Brain pericyte (primary cell): ENCODE measurements at places on chromosomes 5 and 9.

- DNase-seq, result no peak
Measured at GRCh38 chr5:157516006-157516405, 56.0 kb downstream of the NIPAL4 start.

DNA sequence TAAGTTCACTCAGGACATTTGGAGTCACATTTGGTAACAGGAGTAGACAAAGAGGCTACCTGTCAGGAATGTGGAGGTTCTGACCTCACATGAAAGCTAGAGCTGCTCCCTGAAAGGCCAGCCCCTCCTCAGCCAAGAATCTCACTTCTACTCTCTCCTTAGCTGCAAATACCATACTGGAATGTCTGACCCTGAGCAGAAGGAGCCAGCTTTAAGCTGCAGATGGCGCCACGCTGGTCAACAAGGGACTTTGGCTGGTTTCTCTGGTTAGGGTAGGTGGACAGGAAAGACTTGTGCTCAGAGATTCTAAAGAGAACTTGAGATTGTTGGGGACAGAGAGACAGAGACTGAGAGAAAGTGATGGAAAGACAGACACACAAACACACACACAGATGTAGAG, 21.9 kb downstream of the ASTN2 start:
- DNase-seq, result no peak

GRCh38 chr9:96875461-96876142, 21.3 kb upstream of the ZNF782 start:
- peak; percentile 37 for DNase-seq

GRCh38 chr5:87765009-87765408, 352.3 kb upstream of the CCNH start:
- no peak for DNase-seq

GRCh38 chr5:35202319-35203111, 27.8 kb downstream of the PRLR start:
- DNase-seq, result no peak

GRCh38 chr5:171155621-171156020, 153.4 kb upstream of the TLX3 start:
- DNase-seq, result no peak

DNA sequence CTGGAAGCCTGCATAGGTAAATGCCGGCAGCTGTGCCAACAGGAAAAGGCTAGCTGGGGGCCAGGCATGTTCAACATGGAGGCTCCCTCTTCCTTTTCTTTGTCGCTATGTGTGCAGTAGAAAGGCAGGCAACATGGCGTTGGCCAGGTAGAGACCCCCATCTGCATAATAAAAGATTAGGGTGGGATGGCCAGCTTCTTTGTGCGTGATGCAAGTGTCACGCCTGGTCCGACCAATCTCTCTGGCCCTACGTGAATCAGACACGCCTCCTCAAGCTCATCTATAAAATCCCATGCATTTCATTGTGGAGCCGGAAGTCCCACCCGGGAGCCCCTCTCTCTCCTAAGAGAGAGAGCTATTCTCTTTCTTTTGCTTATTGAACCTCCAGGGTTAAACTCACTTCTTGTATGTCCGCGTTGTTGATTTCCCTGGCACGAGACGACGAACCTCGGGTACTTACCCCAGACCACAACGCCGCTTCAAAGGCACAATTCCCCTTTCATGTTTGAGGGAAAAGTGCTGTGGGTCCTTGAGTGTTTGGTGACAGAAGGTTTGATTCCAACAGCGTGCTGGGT, 25.0 kb upstream of the C5orf47 start:
- no peak for DNase-seq

- peak; percentile 47 for DNase-seq
Measured at GRCh38 chr9:16458696-16459420, 411.6 kb downstream of the BNC2 start.

DNA sequence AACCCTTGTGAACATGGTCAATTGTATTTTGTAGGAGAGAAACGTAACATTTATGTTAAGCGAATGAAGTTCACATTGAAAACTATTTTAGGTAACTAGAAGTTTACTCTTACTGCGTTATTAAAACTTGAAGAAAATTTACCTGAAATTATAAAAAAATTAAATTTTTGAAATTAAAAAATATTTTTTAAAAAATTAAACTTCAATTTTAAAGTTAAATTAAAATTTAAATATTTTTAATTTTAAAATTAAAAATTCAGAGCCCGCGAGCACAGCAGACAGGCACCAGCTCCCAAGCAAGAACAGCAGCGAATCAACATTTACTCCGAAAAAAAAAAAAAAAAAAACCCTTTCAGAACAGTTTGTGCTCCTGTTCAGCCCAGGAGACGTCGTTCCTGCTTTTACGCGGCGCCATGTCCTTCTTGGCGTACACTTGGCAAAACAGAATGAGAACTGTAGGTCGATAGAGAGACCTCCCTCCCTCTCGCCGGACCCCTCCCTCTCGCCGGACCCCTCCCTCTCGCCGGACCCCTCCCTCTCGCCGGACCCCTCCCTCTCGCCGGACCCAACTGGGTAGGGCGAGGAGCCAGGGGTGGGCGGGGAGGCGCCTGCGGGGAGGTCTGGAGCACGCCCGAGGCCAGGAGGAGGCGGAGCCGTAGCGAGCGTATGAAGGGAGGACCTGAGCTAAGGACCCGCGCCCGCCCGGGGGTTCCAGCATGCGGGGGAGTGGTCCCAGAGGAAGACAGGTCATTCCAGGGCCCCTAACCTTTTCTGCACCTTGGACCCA, 235.8 kb downstream of the ROR2 start:
- DNase-seq, result no peak

DNA sequence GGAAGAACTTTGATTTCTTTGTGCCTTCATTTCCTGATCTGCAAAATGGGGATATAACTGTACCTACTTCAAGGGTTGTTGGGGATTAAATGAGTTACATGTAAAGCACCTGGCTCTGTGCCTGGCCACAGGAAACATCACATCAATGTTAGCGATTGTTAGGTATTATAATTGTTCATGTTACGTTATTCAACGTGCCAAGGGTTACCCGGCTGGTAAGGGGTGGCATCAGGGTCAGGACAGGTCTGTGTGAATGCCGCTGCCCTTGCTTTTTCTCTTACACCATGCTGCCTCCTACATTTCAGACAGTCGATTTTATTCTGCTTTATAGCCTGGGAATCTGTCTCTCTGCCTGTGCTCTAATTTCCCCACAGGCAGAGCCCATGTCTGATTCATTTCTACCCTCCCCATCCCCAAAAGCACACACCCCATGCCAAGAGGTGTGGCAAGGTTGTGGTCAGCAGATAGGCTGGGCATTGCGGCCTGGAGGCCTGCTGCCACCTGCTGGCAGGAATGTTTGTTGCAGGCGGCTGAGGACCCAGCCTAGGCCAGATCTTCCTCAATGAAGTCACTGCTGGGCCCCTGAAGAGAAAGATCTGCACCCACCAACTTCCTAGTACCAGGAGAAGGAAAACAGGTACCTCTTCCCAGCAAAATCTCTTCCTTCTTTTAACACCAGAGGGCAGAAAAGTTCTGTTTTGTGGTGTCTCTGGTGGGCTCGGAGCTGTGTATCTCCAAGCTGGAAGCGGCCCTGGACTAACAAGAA, 5.3 kb downstream of the ANKS6 start:
- DNase-seq, result no peak

- DNase-seq, result no peak
Measured at GRCh38 chr5:89072842-89073672, 190.1 kb upstream of the MEF2C start.

- DNase-seq, result no peak
Measured at GRCh38 chr9:132723809-132724208, 53.5 kb downstream of the GTF3C4 start.

DNA sequence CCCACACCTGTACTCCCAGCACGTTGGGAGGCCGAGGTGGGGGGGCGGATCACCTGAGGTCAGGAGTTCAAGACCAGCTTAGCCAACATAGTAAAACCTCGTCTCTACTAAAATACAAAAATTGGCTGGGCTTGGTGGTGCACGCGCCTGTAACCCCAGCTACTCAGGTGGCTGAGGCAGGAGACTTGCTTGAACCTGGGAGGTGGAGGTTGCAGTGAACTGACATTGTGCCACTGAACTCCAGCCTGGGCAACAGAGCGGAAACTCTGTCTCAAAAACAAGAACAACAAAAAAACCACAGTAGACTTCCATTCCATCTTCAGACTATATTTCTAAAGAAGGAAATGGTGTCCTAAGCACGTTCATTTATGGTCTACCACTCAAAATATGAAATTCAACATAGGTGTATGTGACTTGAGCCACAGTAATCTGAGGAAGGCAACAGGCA, 14.2 kb upstream of the SERINC5 start:
- no peak for DNase-seq

- no peak for DNase-seq
Measured at GRCh38 chr5:82942083-82942881, 134.9 kb downstream of the TMEM167A start.

GRCh38 chr5:169197343-169197742, 103.6 kb downstream of the SLIT3 start:
- DNase-seq, result no peak

DNA sequence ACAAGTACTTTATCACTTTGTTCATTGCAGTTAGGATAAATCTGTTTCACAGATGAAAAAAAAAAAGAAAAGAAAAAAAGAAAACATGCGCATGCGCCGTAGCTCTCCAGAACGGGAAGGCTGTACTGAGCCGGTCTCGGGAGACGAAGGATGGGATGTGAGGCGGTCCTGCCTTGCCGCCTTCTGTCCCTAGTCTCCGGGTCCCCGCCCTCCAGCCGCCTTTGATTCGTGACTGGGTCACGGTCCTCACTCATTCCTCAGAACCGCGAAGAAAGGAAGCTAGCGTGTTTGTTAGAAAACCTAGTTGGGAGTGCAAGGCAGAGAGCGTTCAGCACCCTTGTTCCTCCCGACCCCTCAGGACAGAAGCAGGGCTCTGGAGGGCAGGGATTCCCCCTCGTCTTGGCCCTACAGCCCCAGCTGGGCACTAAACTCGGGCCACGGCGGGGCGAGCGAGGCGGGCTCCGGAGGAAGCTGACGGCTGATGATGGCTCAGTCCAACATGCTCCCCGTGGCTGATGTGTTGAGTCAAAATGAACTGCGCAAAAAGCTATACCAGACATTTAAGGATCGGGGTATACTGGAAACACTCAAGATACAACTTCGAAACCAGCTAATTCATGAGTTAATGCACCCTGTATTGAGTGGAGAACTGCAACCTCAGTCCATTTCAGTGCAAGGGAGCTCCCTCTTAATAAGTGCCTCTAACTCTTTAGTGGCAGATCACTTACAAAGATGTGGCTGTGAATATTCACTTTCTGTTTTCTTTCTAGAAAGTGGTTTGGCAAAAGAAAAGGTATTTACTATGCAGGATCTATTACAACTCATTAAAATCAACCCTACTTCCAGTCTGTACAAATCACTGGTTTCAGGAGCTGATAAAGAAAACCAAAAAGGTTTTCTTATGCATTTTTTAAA, 40.0 kb downstream of the CPLANE1 start:
- DNase-seq, result no peak

DNA sequence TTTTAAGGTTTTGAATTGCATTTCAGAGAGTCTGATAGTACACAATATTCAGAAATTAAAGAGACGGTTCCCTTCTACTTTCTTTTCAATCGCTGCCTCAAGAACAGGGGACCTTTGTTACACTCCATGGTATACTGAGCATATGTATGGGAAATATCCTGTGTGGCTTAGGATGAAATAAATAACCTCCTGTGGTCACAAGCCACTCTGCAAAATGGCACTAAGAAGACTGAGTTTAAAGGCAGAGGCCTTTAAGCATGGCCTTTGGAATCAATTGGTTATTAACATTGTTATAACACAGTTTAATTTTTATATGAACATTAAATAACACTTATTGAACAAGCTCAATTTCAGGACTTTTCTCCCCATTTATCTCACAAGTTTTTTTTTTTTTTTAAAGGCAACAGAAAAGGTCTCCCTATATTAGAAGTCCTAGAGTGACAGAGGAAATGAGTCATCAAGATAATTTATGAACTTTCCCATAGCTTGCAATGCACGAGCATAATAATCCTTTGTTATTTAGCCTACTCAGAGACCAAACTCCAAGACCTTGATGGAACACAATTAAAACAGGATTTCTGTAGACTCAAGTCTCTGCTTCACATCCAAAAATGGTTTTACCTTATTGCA, 341.9 kb downstream of the TMEM167A start:
- DNase-seq, result no peak

DNA sequence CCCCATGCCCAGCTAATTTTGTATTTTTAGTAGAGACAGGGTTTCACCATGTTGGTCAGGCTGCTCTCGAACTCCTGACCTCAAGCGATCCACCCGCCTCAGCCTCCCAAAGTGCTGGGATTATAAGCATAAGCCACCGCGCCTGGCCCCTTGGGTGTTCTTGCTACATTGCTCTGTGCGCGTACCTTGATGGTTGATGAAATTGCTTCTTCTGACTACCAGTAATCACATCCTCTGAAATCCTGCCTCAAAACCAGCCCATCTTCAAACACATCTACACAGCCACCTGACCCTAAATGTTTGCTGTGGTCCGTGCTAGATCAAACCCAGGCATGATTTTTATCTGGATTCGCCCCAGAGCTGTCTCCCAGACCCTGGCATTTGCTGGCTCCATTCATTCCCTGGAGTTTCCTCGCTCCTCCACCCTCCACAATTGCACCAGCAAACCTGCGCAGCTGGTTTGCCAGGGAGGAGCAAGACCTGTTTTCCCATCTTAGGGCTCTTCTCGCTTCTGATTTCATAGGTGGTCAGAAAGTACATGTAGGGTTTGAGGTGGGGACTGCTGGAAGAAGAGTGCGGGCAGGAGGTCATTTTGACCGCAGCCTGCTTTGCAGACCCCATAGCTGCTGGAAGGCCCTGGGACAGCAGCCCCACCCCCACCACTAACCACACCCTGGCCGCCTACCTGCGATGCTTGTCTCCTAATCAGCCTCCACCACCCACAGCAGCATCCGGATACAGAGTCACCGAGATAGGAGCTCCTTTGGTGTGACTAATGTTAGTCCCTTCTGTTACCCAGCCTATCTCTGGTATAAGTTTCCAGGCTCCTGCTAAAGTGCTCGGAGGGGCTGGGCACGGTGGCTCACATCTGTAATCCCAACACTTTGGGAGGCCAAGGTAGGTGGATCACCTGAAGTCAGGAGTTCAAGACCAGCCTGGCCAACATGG, 22.7 kb downstream of the SWI5 start:
- no peak for DNase-seq

GRCh38 chr9:121336665-121337064, 33.4 kb downstream of the STOM start:
- no peak for DNase-seq

DNA sequence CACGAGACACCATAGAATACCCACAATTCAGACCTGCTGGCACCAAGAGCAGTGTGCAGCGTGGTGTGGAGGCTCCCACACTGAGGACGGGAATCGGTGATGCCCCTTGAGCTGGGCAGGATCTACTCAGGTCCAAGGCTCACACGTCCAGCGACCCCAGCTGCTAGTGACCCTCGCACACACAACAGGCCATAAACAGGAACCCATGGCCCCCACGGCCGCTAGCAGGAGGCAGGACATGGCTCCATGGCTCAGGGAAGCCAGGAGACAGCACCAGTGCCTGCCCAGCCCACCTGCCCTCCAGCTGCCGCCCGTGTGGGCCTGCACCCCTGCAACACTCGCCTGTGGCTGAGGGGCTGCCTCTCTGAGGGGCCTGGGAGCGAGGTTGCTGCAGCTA, 43.4 kb upstream of the SLC9A3 start:
- DNase-seq, result no peak

DNA sequence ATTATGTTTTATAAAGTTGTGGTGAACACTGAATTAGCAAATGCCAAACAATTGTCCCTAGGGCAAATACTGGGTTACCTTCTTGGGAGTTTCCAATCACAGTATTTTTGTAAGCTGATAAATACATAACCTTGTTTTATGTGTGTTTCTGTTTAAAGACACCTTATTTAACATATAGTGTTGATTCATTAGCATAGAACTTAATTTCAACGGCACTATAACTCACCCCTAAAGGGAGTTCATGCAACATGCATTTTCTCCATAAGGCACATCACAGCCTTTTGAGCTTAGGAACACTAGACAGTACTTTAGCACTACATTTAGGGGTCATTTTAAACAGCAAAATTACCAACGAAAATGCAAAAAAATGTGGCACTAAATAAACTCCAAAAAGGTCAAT, 74.2 kb upstream of the TYRP1 start:
- no peak for DNase-seq
